Activated T-cell treated with anti-CD3 and anti-CD28 coated beads, Interleukin-2, amount 50 U/mL, for 1 hour (primary cell): ENCODE measurements at places on chromosomes 2 and 18.

DNA sequence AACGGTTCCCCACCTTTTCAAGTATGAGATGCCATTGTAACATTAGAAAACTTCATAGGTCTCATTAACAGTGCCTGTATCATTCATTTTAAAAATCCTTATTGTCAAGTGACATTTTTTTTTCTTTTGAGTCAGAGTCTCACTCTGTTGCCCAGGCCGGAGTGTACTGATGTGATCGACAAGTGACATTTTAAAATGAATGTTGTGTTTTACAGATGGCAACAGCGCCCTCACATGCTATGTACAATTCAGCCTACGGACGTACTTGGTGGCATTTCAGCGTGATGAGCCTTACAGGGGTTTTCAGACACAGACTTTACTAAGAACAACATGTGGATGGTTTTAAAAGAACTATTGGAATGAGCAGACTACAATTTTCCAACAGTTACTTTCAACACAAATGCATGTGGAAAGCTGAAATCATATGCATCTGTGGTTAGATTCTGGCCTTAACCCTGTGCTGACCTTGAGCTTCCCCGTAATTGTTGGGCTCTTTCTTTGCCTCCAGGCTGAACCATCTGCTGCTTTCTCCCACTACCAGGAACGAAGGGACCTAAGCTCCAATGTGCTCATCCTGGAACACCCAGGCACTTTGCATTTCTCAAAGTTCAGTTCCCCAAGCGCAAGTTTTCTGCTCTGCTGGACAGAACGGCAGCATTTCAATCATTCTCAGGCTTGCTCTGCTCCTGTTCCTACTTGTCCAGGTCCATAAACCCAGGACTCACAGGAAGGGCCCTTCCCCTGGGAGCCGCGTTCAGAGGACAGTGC, 119.9 kb upstream of the NDUFV2 start:
- no peak for DNase-seq

DNA sequence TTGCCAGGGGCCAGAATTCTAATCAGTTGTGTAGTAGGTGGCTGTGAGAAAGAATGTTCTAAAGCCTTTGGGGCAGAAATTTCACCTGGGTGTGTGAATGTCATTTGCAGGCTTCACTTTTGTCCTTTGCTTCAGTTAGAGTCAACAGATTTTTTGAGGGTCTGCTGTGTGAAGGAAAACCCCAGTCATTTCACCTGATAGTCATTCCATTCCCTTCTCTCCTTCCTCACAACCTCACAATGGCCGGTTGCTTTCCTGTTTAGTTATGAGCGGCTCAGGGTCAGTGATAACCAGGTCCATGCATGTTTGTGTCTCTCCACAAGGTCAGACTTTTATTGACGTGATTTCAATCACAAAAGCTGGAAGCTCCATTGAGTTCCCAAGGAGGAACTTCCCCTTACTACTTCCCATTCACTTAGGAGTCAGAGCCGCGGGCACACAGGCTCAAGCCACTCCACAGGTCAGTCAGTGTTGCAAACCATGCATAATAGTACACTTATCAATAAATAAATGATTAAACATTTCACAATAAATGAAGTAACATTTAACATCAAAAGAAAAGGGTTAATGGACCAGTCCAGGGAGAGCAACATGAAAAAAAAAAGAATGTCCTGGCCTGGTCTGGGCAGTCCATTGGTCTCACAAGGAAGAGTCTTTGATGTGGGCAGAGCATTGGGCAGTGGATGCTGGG, 74.3 kb downstream of the NPAS2 start:
- DNase-seq: no peak

- no peak for DNase-seq
Observed at GRCh38 chr2:53670331-53670730, 97.3 kb upstream of the CHAC2 start.

- no peak for DNase-seq
Observed at GRCh38 chr2:163324677-163325076, 411.1 kb downstream of the FIGN start.

DNA sequence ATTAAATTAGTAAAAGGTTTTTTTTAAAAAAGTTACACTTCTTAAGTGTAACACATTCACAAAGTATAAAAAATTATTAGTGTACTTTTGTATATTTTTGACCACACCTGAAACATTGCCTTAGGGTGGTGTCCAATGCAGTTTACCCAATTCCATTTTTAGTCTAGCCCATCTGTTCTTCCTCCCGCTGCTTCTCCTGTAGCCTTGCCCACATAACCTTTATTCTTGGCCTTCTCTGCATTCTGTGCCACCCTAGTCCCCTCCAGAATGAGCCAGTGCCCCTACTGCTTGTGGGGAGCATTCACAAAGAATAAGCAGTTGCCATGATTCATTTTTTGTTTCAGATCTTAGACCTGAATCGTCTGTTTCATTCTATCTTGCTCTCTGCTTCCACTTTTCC, 78.4 kb upstream of the MYT1L start:
- no peak for DNase-seq

DNA sequence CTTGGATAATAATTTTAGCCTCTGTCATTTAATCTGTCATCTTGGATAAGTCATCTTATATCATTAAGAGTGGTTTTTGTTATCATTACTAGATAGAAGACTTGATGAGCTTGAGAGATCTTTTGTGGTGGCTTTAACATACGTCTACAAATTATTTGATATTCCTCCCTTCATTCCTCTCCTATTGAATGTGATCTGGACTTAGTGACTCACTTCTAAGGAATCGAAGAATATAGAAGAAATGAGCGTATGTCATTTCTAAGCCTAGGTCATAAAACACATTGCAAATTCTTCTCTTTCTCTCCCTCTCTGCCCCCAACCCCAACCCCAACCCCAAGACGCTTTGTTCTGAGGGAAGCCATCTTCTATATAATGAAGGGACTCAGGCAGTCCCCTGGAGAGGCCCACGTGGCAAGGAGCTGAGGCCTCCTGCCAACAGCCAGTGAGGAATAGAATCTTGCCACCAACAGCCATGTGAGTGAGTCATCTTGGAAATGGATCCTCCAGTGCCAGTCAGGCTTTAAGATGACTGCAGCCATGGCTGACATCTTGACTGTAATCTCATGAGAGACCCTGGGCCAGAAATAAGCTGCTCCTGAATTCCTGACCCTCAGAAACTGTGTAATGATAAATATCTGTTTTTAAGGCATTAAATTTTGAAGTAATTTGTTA, 221.6 kb upstream of the SP5 start:
- no peak for DNase-seq

DNA sequence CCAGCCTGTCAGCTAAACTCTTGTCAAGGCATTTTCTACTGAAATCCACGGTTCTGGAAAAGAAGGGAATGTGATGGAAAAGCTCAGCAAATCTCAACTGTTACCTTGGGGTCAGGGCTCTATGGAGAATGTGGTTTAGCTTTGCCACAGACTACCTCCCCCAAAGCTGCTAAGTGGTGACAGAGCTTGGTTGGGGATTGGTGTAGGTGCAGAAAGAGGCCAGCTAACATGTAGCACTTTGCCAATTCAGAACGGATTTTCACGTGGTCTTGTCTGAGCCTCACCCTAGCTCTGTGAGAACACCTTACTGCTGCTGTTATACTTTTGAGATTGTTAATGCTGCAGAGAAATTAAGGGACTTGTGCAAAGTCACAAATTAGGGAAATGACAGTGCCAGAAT, 331.1 kb downstream of the RND3 start:
- DNase-seq: no peak
